ENCODE measurements at places on chromosomes 1 and 21.

- no peak for DNase-seq
Measured at GRCh38 chr1:25784575-25785051, 15.4 kb upstream of the SELENON start.

GRCh38 chr1:17877896-17878295, 122.8 kb downstream of the ACTL8 start:
- no peak for DNase-seq

GRCh38 chr21:42392731-42393442, 3.0 kb downstream of the TMPRSS3 start:
- no peak for DNase-seq

GRCh38 chr1:16405441-16405840, 31.8 kb downstream of the SPATA21 start:
- no peak for DNase-seq

- DNase-seq = no peak
Measured at GRCh38 chr1:164801246-164801731, 242.3 kb downstream of the PBX1 start.

DNA sequence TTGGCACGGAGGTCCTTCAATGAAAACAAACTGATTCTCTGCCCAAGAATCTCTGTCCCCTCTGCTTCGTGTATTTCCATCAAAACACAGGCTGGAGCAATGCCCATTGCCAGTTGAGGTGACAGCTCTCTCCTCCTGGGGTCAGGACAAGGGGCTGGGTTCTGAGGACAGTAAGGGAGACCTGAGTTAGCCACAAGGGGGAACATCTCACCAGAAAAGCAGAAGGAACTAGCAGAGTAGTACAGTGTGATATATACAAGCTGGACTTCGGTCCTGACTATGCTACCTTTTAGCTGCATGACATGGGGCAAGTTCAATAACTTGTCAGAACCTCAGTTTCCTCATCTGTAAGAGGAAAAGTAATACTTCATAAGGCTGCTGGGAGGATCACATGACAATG, 50.3 kb downstream of the SYT2 start:
- DNase-seq = no peak

GRCh38 chr1:101453844-101454243, 217.0 kb downstream of the S1PR1 start:
- DNase-seq = no peak

All from BE2C (cell line).